ENCODE measurements at places on chromosomes 5 and 9.

DNA sequence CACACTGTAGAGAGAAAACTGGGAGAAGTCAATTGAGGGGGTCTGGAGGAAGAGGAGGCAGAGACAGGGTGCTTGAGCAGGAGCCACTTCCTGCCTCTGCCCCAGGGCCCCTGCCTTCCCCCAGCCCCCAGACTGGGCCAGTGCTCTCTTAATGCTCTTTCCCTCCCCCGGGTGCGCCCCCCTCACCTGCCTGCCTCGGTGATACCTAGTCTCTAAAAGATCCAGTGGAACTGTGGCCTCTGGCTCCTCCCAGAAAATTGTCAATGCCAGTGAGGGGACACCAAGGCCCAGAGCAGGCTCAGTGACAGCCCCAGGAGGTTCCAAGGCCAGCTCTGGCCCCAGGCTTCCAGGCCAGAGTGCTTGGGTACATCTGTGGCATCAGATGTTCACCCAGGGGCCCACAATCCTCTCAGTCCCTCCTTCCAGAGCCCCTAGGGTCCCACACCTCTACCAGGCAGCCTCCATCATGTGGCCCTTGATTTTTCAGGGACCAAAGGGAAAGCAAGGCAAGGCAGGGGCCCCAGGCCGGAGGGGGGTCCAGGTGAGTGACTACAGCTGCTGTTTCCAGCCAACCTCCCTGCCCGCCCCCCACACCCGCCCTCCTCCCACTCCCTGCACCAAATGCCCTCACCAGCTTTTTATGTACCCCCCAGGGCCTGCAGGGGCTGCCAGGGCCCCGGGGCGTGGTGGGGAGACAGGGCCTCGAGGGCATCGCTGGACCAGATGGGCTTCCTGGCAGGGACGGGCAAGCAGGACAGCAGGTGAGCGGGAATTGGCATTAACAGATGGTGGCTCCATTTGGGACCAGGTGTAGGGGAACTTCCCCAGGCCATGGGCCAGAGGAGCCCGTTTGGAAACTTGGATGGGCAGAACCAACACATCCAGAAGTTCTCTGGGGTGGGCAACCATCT is 33.1 kb upstream of the ORM1 start:
- DNase-seq: no peak

GRCh38 chr9:127360829-127361228 is 36.1 kb upstream of the SLC2A8 start:
- peak; percentile 21 for DNase-seq

GRCh38 chr9:126261584-126262356 is 64.9 kb upstream of the MVB12B start:
- DNase-seq: no peak

DNA sequence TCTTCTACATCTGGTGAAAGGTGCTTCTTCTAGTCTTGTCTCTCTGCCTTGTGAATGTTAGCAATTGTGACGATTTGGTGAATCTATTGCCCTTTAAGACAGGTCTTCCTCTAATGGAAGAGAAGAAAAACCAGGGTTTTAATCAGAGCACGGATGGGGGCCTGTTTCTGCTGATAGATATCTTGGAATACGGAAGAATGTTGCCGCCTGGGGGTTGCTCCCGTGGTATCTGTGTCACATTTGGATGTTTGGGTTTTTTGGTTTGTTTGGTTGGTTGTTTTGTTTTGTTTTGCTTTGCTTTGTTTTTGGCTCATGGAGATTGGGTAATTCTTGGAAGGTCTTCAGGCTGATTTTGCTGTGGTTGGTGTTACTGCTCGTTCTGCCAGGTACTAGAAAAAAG is 9.7 kb upstream of the SLC1A3 start:
- no peak for DNase-seq

GRCh38 chr5:131242728-131243255 is 21.1 kb upstream of the CDC42SE2 start:
- DNase-seq: peak; percentile 99

DNA sequence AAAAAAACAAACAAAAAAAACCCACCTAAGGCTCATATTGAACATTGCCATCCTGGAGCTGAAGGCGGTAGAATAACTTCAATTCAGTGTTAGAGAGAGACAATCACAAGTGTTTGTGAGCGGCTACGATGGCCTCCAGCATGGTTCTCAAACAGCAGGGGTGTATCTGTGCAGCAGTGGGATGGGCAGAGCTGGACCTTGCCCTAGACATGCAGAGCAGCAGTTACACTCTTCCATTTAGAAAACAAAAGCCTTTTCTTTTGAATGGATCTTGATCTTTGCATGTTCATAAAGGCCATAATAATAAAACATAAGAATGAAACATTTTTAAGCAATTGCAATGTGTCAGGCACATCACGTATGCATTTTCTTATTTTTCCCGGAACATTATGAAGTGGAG is 50.3 kb downstream of the ARHGAP26 start:
- DNase-seq: no peak

GRCh38 chr5:57817001-57817453 is 334.4 kb upstream of the ACTBL2 start:
- peak; percentile 17 for DNase-seq

GRCh38 chr9:131976157-131977108 is 103.2 kb downstream of the MED27 start:
- DNase-seq: no peak

GRCh38 chr9:84228130-84228720 is 112.3 kb downstream of the SLC28A3 start:
- no peak for DNase-seq

DNA sequence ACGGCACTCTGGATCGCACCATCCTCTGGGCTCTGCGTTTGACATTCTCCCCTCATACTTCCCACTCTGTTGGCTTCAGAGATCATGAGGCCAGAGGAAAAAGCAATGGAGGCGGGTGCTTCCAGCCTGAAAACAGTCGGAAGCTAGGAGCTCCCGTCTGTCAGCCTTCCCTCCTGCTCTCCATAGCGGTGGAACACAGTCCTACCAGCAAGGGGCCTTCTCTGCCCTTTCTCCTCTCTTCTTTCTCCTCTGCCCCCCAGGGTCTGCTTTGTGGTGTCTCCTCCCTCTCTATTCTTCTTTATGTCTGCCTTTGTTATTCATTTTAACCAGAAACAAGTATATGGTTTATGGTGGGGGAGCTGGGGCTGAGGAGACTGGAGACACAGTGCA is 152.5 kb upstream of the NFIB start:
- DNase-seq: no peak

- DNase-seq: peak; percentile 56
These were observed 19.9 kb upstream of the PRXL2C start for GRCh38 chr9:96674906-96675538.

GRCh38 chr5:172926796-172927195 is 32.4 kb upstream of the RPL26L1 start:
- no peak for DNase-seq

GRCh38 chr5:148799737-148800527 is 26.5 kb upstream of the ADRB2 start:
- no peak for DNase-seq

DNA sequence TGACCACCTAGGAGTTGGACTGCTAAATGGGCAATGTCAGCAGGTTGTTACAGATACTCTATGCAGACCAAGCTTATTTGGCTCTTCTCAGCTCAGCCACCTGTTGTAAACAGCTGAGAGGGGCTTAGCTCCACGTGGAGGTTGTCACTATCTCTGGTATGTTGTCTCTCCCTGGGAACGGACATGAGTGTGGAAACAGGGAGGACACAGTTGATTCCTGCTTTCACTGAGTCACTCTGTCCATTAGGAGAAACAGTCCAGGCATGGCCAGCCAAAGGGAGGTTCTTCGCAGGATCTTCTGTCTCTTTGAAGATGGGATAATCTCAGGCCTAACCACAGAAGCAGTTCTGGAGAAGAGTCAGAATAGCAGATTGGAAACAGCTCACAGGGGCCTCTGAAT is 121.2 kb downstream of the PALM2AKAP2 start:
- no peak for DNase-seq

DNA sequence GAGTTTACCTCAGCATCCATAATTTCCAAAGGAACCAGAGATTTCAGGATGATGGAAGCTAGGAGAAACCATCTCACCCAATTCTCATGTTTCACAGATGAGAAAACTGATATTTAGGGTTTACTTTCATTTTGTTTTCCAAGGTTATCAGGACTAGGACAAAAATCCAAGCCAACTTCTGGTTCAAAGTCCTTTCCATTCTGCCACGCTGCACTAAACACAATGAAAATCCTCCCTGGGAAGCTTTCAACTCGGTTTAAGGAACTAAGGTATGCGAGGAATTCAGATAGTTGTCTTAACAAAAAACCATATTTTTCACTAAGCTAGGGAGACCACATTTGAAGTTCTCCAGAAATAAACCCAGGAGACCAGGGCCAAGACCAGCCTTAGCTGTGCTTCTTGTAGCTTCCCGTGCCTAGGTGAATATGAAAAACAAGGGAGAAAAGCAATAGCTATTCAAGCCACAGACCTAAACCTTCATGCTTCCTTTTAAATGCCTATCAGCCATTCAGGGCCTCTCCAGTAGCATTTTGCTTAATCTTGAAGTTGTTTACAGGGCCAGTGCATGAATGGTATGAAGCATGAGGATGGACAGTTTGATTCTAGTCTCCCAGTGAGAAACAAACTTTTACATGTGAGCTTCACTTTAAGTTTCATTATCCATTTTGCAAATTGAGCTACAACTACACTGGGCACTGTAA is 167.9 kb downstream of the DENND1A start:
- DNase-seq: no peak

- DNase-seq: no peak
These were observed 28.2 kb downstream of the TPPP start for GRCh38 chr5:664994-665360.

- no peak for DNase-seq
These were observed 29.0 kb downstream of the THBS4 start for GRCh38 chr5:80064124-80064523.

- no peak for DNase-seq
These were observed 299.7 kb downstream of the CWC27 start for GRCh38 chr5:65068410-65068809.

GRCh38 chr9:104977580-104977979 is 49.6 kb upstream of the ABCA1 start:
- no peak for DNase-seq

GRCh38 chr5:120683580-120683979 is 219.5 kb downstream of the PRR16 start:
- DNase-seq: no peak

- peak; percentile 25 for DNase-seq
These were observed 97.5 kb downstream of the DMXL1 start for GRCh38 chr5:119168401-119168800.

GRCh38 chr5:132179405-132179804 is 48.2 kb downstream of the P4HA2 start:
- no peak for DNase-seq

- no peak for DNase-seq
These were observed 130.1 kb downstream of the GPBP1 start for GRCh38 chr5:57303985-57304384.

GRCh38 chr5:175627005-175627404 is 30.9 kb upstream of the HRH2 start:
- no peak for DNase-seq

- DNase-seq: no peak
These were observed 55.4 kb downstream of the IQGAP2 start for GRCh38 chr5:76458486-76458830.

DNA sequence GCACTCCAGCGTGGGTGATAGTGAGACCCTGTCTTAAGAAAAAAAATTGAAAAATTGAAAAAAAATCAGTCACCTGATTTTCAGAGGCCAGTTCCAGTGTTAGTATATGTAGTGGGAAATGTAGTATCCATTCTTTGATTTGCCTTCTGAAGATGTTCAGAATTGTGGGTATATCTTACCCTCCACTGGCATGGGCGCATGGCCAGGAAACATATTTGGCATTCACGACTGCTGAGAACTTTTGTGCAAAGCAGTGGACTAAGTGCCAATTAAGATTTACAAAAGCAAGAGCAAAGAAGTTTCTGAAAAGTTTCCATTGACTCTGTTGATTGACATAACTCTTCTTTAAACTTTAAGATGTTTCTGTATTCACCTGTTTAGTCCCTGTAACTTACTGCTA is 2.4 kb downstream of the CAVIN4 start:
- DNase-seq: no peak

DNA sequence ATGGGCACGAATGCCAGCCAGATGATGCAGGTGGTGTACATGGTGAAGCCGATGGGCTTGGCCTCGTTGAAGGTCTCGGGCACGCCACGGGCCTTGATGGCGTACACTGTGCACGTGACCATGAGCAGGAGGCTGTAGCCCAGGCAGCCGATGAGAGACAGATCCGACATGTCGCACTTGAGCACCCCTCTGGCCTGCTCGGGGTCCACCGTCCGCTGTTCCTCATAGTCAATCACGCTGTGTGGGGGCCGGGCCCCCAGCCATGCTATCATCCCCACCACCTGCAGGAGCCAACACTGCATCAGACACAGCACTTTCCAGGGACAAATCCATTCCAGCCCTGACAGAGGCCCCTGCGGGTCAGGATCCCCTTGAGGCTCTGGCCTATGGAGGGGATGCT is 12.2 kb downstream of the GRM6 start:
- no peak for DNase-seq

GRCh38 chr5:121741156-121741555 is 110.5 kb upstream of the FTMT start:
- no peak for DNase-seq

GRCh38 chr5:93677359-93677891 is 64.0 kb downstream of the POU5F2 start:
- peak; percentile 85 for DNase-seq

DNA sequence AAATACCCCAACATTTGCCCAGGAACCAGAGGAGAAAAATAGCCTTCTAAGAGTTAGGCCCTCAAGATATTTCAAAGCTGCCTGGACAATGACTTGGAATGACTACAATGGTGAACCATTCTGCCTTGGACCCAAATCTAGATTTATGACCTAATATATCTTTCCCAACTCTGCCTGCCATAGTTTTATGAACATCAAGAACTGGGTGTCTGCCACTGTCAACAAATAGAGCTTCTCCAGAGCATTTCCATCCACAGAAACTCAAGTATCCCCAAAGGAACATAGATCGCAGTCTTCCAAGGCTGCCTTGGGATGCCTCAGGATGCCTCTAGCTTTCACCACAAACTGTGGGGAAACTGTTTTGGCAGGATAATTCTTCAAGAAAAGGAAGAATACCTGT is 48.2 kb upstream of the NFIB start:
- DNase-seq: no peak

GRCh38 chr5:62190173-62190572 is 115.8 kb upstream of the KIF2A start:
- DNase-seq: no peak

Data from HCEC 1CT (cell line).